ENCODE measurements at places on chromosomes 16 and 17.

DNA sequence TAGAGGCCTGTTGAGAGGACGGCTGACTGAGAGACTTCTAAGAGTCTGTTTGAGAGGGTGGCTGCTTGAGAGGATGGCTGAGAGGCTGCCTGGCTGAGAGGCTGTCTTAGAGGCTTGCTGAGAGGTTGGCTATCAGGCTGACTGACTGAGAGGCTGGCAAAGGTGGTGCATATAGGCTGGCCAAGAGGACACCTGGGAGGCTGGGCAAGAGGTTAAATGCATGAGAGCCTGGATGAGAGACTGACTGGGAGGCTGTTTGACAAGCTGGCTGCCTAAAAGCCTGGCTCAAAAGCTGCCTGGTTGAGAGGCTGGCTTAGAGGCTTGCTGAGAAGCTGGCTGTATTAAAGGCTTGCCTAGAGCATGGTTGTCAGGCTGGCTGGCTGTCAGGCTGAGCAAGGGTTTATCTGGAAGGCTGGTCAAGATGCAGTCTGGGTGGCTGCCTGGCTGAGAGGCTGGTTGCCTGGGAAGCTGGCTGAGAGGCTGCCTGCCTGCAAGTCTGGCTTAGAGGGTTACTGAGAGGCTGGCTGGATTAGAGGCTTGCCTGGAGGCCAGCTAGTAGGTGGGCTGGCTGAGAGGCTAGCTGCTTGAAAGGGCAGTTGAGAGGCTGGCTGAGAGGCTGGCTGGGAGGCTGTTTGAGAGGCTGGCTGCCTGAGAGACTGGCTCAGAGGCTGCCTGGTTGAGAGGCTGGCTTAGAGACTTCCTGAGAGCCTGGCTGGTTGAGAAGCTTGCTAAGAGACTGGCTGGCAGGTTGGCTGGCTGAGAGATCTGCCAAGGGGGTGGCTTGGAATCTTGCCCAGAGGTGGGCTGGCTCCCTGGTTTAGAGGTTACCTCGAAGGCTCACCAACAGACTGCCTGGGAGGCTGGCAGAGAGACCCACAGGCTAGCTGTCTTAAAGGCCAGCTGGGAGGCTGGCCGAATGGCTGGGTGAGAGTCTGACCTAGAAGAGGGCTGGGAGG is 38.3 kb upstream of the ACSM2B start:
- DNase-seq, result no peak

DNA sequence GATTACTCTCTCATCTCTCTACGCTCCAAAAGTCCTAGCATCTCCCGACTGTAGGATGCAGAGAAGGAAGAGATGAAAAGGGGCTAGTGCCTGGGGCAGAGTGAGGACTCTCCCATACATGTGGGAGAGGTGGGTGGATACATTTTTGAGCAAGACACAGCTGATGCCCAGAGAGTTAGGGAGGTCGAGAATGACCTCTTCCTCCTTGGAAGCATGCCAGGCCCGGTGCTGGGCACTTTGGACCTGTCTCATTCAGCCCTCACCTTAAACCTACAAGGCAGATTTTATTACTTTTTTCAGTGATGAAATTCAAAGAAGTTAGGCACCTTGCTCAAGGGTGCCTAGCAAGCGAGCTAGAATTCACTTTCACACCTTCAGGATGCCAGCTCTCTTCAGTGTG is 38.2 kb downstream of the WSCD1 start:
- no peak for DNase-seq

DNA sequence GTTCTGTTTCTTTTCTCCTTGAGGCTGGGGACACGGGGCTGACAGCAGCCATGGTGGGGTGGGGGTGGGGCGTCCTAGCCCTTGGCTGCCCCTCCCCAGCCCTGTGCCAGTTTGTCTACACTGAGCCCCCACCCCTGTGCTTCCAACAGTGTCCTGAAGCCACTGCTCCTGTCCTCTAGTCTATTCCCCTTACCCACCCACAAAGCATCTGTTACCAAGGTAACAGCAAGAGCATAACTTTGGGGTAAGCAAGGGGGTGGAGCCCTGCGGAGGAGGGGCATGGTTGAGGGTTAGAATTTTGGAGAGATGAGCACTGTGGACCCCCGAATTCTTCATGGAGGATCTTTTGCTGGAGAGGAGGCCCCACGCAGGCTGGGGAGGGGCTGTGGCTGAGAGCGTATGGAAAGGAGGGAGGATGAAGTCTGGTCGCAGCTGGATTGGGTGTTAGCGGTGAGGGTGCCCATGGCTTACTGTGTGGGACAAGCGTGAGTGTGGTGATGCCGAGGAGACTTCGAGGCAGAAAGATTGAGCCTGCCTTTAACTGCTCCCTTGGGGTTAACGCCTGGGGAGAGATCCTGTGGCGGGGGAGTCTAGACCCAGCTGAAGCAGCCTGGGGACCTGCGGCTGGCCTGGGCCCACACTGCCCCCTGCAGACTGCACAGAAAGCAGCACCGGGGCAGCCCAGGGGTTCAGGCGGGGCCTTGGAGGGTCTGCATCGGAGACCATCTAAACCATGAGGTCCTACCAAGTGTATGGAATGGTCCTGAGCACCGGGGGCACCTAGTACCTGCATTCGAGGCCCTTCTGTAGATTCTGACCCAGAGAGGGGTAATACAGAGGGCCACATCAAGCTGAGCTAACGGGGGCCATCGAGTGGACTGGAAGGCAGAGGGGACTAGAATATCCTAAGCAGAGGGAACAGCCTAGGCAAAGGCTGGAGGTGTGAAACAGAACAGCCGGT is 6.1 kb upstream of the STAC2 start:
- DNase-seq, result peak; percentile 46

DNA sequence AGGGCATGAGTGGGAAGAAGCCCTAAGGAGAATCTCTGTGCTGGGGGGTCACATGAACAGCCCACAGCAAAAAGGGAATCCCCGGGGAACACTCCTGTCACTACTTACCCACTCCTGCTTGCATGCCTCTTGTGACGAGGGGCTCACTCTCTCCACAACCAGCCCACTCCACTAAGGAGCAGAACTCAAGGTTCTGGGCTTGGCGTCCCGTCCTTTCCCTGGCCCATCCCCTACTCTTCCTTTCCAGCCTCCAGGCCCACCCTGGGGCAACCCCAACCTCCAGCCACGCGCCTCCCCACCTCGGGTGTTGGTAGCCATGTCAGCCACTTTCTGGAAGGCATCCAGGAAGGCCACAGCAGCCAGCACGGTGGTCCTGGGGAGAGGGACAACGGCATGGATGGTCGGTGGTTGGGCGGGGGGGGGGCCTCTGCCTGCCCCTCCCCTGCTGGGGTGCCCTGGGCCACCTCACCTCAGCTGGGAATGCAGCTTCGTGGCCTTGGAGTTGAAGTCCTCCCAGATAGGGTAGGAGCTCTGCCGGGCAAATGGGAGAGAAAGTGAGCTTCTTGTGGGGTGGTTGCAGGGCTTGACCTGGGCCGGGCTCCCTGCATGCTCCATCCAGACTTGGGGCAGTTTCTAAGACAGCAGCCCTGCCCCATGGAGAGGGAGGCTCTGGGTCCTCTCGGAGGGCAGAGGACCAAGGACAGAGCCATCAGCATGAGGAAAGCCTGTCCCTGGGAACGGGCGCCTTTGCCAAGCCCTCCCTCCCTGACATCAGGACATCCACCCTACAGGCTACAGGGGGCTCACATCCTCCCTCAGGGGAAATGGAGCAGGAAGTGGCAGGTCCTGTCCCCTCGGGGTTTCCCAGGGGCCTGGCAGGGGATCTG is 5.1 kb downstream of the MTSS2 start:
- DNase-seq, result no peak

- DNase-seq, result no peak
Measured at GRCh38 chr17:64213995-64214811, 48.9 kb downstream of the TEX2 start.

DNA sequence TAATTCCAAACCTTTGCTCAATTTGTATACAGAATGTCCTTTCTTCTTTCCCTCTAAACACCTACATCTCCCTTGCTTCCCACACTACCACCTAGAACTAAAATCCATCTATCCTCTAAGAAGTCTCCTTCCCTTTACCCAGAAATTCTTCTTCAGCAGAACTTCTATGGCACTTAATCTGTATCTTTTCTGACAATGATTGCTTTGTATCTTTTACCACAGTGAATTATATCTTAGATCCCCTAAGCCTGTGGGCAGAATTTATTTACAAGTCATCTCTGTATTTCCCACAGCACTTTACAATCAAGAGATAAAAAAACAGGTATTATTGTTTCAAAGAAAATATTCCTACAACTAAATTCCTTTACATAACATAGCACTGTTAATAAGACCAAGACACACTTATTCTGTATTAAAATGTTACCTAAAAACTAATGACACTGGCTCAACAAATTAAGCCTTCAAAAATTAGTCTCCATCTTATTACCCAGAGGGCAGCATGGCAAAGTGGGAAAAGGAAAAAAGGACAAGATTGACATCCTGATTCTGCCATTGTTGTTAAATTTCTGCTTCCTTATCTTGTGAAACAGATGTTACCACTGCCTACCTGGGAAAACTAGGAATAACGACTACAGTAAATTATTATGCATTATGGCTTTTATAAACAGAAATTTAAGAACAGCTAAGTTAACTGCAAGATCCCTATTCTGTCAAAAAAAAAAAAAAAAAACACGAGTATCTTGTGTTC is 42.8 kb downstream of the KANSL1 start:
- DNase-seq, result no peak

All from T-helper 9 cell (primary cell).